Stimulated activated CD8-positive, alpha-beta memory T cell treated with anti-CD3 and anti-CD28 coated beads, Interleukin-2, amount 100 ng/mL, for 1 hour (primary cell): ENCODE measurements at places on chromosomes 7 and 10.

DNA sequence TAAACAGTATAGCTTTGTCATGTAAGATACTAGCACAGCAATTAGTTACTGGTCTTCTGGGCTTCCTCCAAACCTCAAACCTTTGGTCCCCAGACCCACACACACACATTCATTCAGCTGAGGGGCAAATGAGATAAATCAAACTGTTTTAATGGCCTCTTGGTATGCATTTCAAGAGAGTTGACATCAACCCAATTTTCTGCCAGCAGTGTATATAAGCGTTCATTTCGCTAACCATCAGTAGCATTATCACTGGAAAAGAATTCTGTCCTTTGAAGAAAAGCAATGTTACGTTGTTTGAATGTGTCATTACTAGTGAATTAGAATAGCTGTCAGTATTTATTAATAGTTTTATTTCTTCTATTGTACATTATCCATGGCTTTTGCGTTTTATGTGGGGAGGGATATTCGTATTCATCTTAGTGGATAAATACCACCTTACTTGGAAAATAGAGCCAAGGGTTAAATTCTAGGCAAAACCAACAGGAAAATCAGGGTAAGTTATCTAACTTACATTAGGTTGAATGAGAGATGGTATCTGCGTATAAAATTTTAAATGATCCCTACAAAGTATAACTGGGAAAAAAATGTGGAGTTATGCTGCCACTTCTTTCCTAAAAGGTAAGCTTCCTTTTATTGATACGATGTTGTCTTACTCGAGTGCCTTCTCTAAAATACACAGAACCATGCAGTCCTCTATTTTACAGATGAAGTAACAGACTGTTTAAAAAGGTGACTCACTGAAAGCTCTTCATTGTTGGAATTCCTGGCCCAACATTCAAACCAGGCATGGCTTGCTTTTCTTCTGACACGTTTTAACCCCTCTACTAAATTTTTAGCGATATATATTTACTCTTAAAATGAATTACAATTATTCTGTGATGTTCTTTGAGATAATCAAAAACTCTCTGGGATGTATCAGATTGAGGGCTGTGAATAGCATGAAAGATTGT, 2.0 kb upstream of the ZMYND11 start:
- no peak for DNase-seq

GRCh38 chr10:78542141-78542489, 508.5 kb downstream of the RPS24 start:
- no peak for DNase-seq

DNA sequence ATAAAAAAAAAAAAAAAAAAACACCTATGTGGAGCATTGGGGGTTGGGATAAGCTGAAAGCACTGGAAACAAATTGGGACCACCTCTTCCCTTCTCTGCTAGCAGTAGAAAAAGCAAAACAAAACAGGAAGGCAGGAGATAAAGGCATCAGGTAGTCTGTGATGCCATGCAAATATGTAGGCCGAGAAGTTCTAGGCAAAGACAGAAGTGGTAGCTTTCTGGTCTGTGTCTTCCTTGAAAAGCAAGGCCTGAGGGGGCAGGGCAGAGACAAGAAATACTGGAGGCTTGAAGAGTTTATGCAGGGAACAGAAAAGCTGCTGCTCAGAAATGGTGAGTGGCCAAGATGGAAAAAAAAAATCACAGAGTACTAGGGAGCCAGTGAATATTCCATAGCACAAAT, 111.1 kb downstream of the ELMO1 start:
- DNase-seq: no peak

GRCh38 chr10:52319926-52320325, 5.8 kb downstream of the DKK1 start:
- DNase-seq: no peak
